CD4-positive, alpha-beta T cell treated with Interferon gamma for 1 hour (primary cell): ENCODE measurements at places on chromosomes 5 and 9.

- DNase-seq: no peak
Measured at GRCh38 chr5:174741352-174741751, 17.0 kb downstream of the MSX2 start.

- DNase-seq: no peak
Measured at GRCh38 chr9:38284588-38285051, 107.9 kb upstream of the ALDH1B1 start.

DNA sequence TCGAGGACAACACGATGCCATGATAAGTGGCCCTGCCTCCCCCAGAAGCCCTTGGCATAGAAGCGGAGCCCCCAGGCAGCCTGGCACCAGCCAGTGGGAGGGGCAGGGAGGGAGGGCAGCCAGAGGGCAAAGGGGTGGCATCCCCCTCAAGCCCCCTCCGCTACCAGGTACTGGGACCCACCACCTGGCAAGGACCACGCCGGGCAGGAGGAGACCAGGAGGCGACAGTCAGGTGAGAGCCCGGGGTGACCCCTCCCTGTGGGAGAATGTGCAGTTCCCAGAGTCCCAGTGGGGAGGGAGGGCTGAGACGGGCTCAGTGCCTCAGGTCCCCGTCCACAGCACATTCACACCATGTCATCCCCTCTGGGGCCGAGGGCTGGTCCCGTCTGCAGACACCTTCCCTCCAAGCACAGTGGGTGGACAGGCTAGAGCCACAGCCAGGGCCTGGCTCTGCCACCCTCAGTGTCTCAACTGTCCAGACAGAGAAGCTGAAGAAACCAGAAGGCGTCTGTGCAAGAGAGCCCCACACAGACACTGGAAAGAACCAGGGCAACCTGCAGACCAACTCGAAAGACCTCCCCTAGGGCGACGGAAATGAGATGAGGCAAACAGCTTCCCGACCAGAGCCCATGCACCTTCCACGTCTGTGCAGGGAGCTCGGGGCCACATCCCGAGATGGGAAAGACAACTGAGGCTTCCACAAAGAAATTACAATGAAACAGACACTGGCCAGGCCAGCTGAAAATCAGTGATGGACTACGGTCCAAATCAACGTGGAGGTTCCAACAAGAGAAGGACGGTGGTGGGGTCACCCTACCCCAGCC, 11.1 kb downstream of the BRD3 start:
- DNase-seq: no peak

DNA sequence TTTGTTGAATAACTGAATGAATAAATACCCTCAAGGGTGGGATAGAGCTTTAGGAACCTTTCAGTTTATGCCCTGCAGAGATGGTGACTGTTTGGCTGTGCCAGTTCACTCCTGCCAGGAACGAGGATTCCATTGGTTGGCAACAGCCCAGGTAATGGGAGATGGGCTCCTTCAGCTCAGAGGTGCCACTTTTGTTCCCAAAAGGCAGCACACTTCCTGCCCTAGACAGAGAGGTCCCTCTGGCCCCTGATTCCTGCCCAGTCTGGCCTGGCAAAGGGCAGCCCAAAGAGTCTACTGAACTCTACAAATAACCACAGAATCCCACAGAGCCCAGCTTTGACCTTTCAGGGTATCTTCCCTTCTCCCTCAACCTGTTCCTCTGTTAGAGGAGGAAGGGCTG, 1.6 kb downstream of the C9orf152 start:
- no peak for DNase-seq

- no peak for DNase-seq
Measured at GRCh38 chr5:157343842-157344790, 78.2 kb downstream of the CYFIP2 start.

DNA sequence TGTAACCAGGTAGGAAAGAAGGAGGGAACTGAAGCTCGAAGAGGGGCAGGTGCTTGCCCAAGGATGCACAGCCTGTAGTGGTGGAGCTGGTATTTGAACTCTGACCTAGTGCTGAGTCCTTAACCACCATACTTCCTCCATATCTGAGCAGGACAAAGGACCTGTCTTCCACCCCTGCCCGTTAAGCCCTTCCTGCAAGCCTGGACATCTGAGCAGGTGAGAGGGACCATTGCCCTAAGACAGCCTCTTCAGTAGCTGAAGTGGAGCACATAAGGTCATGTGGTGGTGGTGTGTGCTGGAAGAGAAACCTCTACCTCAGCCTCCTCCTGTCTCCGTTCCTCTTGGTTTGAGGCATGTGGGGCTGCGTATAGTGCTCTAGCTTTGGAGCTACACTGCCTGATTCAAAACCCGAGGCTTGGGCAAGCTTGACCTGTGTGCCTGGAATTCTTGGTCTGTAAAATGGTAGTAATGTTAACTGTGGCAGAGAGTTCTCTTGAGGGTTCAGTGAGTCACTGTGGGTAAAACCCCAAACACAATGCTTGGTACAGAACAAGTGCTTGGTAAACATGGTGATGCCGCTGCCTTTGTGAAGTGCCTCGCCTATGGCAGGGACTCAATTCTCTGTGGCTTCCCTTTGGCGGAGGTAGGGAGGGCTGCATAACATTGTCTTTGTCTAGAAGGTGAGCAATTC, 7.4 kb downstream of the GALNT10 start:
- peak; percentile 40 for DNase-seq
